ENCODE measurements at places on chromosomes 7 and 10.

DNA sequence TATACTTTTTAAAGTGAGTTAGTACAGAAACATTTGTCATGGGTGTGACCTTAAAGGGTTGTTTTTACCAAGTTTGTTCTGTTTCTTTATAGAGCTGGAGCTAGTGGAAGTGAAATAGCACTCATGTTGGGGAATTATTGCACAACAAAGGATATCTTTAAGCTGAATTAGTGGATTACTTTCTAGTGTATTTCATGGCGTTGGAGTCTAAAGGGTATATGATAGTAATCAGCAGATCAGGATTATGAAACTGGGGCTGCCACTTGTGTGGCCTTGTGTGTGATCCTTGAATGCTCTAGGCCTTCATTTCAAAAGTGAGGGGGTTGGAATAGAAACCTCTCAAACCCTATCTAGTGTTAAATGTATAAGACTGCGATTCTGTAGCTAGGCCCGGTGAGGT, 123.6 kb downstream of the LYZL1 start:
- no peak for DNase-seq

DNA sequence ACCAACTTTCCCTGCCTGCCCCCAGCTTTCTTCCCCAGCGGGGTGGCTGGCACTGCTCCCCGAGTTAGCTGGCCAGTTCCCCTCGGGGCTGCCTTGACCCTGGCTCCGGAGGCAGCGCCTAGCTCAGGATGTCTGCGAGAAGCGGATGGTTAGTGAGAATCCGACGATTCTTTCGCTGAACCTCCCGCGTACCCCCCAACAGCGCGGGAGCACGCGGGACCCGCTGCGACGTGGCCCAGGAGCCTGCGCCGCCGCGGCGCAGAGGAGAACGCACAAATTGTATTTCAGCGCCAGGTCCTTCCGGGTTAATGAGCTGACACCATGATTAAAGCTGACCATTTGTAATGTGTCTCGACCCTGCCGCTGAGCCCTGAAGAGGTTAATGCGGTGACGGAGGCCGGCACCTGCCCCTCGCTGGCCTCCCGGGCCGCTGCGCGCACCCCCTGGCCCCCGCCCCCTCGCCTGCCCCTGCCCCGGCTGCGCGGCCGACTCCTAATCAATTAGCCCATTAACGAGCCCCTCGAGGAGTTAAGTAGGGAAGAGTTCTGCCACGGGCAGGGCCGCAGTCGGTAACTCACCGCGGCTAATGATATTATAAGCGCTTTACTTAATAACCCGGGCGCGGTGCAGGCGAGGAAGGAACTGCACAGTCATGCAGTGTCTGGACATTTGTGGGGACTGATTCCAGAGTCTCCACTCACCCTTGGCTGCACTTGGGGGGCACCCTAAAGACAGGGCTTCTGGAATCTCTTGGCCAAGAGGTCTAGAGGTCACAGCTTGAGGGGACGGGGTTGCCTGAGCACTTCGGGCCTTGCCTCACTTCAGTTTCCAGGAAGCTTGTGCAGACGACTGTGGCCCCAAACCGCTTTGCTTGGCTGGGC, 1.7 kb upstream of the HMX2 start:
- DNase-seq, result no peak

DNA sequence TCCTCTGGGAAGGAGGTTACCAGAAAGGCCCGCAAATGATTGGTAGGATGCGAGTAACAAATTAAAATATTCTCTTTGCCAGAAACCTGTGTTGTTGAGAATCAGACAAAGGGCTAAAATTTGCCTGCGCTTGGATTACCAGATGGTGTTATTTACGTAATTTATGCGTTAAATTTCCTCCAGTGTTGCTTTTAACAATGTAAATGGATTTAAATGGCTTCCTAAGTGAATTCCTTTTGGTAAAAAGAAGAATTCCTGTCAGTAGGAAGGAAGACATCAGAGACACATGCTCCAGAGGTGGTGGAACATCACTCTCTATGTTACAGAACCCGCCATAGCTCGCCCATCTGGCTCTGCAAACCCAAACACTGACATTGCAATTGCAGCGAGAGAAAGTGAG, 520.6 kb downstream of the GALNT17 start:
- no peak for DNase-seq

- DNase-seq, result no peak
Observed at GRCh38 chr10:65943451-65943850, 982.4 kb upstream of the LRRTM3 start.

DNA sequence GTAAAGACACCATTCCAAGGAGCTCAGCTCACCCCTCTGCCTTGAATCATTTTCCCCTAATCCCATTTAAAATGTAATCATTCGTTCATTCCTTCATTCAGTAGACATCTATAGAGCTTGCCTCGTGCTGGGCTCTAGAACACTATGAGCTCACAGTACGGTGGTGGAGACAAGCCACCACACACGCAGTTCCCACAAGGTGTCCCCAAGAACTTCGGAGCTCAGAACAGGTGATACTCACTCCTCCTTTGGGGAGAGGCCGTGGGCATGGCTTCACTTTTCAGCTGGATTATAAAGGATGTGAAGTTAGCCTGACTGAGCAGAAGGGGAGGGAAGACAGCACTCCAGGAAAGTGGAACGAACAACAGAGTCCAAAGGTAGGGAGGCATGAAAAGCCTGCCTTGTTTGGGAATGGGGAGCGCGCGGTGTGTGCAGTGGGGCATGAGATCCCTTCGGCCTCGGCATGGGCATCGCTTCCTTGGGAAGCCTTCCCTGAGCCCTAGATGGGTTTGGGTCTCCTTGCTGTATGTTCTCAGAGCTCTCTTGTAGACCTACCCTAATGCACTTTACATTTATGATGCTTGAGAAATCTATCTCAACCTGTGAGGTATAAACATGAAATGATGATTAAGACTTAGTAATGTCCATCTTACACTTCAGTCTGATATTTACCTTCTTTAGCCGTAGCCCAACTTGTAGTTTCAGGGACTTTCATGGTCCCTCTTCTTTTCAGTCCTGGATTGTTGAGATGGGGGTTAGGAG, 809 bp upstream of the OGA start:
- no peak for DNase-seq

- DNase-seq, result no peak
Observed at GRCh38 chr7:28442540-28443420, 30.5 kb downstream of the CREB5 start.

DNA sequence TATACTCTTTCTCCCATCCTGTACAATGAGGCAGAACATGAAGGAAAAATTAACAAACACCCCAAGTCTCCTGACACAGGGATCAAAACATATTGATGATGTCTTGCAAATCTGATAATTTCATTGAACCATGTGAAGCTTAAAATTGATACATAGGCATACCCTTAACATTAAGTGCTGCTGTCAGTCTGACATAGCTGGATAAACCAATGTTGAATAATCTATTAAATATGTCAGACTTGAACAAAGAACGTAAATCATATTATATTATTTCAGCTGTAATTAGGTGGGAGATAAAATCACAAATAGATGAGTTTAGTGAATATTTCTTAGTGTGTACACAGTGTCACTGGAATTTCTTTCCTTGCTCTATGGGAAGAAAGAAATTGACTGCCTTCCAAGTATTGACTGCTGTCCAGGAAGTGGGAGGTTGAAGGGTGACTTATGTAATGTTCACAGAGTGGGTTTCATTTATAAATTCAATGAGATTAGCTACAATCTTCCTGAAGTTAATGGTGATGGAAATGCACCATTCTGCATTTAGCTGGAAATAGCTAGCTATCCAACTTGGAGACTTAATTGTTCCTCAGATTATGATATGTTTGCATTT, 170.8 kb downstream of the AUTS2 start:
- DNase-seq, result no peak

DNA sequence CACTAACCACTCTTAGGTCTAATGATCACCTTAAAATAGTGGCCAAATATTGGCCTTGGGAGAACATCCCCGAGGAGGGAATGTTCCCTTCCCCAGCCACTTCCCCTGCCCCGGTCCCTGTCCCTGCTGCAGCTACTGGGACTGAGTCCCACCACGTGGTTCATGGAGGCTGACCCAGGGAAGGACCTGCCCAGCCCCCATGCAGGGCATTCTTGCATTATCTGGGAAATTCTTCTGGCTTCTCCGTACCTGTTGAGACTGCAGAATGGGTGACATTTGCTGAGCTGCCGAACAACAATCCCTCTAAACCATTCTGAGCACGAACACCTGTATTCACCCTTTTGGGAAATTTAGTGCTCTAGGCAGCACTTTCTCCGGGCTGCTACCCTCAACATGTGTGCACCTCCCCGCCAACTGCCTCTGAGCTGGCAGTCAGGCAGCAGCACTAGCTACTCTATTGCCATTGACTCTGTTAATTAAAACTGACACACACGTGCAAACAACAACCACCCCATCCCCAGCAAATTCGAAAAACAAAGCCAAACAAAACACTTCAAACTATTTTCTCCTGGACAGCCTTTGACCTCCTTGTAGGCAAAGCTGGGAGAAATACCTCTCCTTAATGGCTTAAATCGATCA, 567.4 kb upstream of the MKI67 start:
- no peak for DNase-seq

DNA sequence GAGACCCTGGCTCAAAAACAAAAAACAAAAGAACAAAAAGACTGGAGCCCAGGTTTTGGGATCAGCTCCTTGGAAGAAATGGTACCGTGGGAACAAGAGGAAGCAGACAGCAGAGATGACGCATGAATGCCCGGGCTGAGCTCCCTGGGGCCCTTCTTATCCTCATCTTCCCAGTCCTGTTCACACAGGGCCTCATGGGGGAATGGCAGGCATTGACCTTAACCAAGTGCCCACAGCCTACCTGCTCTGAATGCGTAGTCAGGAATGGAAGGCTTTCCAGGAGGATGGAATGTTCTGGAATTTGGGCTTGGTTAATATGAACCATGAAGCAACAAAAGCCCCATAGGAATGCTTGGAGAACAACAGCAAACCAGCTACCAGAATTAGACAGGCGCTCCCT, 154.7 kb downstream of the PRPF18 start:
- no peak for DNase-seq

DNA sequence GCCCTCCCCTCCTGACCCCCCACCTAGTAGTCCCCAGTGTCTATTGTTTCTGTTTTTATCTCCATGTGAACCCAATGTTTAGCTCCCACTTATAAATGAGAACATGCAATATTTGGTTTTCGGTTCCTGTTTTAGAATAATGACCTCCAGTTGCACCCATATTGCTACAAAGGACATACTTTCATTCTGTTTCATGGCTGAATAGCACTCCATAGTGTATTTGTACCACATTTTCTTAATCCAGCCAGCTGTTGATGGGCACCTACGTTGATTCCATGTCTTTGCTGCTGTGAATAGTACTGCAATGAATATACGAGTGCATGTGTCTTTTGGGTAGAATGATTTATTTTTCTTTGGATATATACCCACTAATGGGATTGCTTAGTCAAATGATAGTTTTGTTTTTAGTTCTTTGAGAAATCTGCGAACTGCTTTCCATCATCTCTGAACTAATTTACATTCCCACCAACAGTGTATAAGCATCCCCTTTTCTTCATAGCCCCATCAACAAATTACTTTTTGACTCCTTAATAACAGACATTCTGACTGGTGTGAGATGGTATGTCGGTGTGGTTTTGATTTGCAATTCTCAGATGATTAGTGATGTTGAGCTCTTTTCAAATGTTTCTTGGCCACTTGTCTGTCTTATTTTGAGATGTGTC, 128.4 kb upstream of the PHYHIPL start:
- no peak for DNase-seq

- no peak for DNase-seq
Observed at GRCh38 chr7:196283-196682, 3.9 kb downstream of the FAM20C start.

- DNase-seq, result no peak
Observed at GRCh38 chr7:96178581-96178980, 143.3 kb downstream of the SLC25A13 start.

GRCh38 chr7:23712368-23713284, 2.6 kb downstream of the STK31 start:
- no peak for DNase-seq

DNA sequence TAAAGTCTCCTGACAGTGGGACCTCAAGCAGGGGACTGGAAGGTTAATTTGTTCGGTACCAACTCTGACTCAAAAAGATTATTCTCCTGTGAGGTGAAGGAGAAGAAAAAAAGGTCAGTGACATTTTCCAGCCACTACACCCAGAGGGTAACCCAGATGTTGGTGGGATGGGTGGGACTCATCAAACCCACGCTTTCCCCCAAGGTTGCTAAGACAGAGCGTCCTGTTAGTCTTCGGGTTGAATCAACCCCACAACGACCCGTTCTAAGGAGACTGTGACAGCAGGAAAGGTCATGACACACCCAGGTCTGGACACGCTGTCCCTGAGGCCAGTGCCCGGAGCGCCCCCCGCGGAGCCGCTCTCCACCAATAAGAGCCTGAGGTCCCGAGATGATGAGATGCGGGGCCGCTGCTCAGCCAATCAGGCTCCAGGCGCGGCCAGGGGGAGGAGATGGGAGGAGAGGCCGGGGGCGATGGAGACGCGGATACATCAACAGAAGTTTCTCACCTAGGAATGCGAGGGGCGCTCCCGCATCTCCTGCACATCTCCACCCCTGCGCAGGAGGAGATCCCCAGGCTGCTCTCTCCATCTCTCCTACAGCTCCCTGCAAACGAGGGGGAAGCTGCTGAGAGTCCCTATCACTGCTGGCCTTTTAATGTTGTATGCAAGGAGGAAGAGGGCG, at the start of gene WNT16:
WNT16 (plus strand) TSS at position 493 of the 683 bp plus-strand sequence. CDS start 293 bp downstream, outside the sequence.
- DNase-seq, result no peak

- DNase-seq, result no peak
Observed at GRCh38 chr10:109922358-109922975, 844 bp downstream of the XPNPEP1 start.

- DNase-seq, result no peak
Observed at GRCh38 chr10:56593120-56593519, 232.1 kb upstream of the ZWINT start.

DNA sequence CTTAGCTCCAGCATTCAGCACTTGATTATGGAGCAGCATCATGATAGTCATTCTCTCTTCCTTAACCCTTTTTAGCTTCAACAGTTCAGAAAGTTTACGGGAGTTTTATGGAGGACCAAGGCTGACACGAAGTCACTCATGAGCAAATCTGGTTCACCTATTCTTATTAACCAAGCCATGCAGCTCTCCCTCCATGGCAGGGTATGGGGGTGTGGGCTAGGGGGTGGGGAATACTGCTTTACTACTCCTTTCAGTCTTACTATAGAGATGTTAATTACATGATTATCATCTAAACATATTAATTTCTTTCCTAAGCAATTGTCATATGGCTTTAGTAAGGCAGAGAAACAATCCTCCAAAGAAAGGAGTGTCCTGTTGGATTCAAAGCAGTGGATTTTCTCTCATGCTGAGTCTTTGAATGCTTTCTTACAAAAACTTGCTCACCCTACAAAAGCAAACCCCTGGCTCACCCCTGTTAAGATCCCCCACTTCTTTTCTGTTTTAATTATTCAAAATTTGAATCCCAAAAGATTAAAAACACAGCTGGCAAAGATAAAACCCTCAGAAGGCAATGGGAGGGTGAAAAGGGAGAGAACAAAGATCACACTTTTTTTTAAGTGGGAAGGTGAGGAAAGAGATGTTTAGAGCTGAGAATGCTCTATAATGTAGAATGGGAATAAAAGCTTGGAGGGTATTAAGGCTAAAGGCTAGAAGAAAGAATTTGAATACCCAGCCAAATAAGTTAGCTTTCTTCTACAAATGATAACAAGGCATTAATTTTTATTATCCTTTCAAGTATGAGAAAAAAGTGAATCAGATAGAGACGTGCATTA, 46.4 kb upstream of the SEMA3E start:
- no peak for DNase-seq

All from activated CD8-positive, alpha-beta memory T cell treated with anti-CD3 and anti-CD28 coated beads for 1 hour (primary cell).